ENCODE measurements at places on chromosomes 11 and 22. TPM values are rescaled to one million over a fixed set of nuclear protein-coding genes. Genes with fewer than 3 reads are reported as not detected.

Gene RFPL1
- not detected for polyA plus RNA-seq

- peaks cover 6% of the 10 kb centered on the region for H3K4me1 ChIP-seq
- no peak overlapping the region for H3K4me3 ChIP-seq
- no peak for DNase-seq
- no peak overlapping the region for H3K27ac ChIP-seq
- no peaks in the 10 kb centered on the region for H3K36me3 ChIP-seq
These were observed 19.4 kb downstream of the HTR3A start for GRCh38 chr11:113994077-113994954.

Gene CLDN5
- polyA plus RNA-seq = not detected

DNA sequence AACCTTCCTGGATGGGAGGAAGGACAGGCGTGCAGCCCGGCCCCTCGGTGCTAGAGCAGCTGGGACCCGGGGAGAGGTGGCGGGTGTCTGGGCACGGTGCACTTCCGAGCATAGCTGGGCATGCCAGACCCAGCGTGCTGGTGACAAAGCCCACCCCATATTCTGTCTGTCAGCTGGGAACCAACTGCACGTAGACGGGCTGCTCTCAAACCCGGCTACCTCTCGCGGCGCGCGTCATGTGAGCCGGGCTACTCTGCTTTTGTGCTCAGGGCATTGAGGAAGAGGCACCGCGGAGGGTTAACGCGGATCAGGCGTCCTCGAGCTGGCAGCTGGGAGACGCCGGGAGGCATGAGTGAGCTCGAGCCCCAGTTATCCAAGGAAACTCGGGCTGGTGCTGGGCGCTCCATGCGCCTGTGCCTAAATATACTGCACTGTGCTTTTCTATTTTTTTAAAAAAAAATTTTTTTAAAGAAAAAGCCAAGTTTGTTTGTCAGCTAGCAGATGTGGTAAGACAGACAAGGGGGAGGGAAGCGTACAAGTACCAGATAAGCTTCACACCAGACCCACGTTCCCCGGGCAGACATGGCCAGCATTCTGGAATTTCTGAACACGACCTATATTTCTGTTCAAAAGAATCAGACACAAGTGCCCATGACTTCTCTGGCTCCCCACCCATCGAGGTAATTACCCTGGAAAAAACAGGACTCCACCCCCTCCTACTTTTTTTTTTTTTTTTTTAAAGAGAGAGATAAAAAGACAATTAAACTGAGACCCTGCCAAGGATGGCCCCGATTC lies 425.6 kb downstream of the SHANK2 start:
- DNase-seq = no peak
- H3K27ac ChIP-seq = no peak overlapping the region
- no peaks in the 10 kb centered on the region for H3K36me3 ChIP-seq
- peaks cover 70% of the 10 kb centered on the region for H3K27me3 ChIP-seq
- H3K4me1 ChIP-seq = peaks cover 7% of the 10 kb centered on the region

GRCh38 chr11:20203831-20204230 lies 43.6 kb upstream of the DBX1 start:
- no peak overlapping the region for H3K27ac ChIP-seq
- no peak overlapping the region for H3K4me3 ChIP-seq
- H3K36me3 ChIP-seq = no peaks in the 10 kb centered on the region
- DNase-seq = no peak
- peaks cover 5% of the 10 kb centered on the region for H3K4me1 ChIP-seq

- no peak overlapping the region for H3K4me3 ChIP-seq
- no peaks in the 10 kb centered on the region for H3K4me1 ChIP-seq
- no peak overlapping the region for H3K27ac ChIP-seq
These were observed 363.1 kb downstream of the MN1 start for GRCh38 chr22:27438271-27438980.

- H3K27me3 ChIP-seq = no peaks in the 10 kb centered on the region
- no peaks in the 10 kb centered on the region for H3K4me1 ChIP-seq
- H3K4me3 ChIP-seq = no peak overlapping the region
- DNase-seq = no peak
- H3K27ac ChIP-seq = no peak overlapping the region
These were observed 30.1 kb downstream of the SMCO4 start for GRCh38 chr11:93512949-93513667.

- H3K27me3 ChIP-seq = no peaks in the 10 kb centered on the region
- H3K36me3 ChIP-seq = no peaks in the 10 kb centered on the region
- H3K27ac ChIP-seq = peak overlapping the region; percentile 98
- H3K4me1 ChIP-seq = peaks cover 42% of the 10 kb centered on the region
- H3K4me3 ChIP-seq = no peak overlapping the region
These were observed 21.1 kb downstream of the RTN4R start for GRCh38 chr22:20247010-20247505.

Gene GGTLC2
- not detected for polyA plus RNA-seq

DNA sequence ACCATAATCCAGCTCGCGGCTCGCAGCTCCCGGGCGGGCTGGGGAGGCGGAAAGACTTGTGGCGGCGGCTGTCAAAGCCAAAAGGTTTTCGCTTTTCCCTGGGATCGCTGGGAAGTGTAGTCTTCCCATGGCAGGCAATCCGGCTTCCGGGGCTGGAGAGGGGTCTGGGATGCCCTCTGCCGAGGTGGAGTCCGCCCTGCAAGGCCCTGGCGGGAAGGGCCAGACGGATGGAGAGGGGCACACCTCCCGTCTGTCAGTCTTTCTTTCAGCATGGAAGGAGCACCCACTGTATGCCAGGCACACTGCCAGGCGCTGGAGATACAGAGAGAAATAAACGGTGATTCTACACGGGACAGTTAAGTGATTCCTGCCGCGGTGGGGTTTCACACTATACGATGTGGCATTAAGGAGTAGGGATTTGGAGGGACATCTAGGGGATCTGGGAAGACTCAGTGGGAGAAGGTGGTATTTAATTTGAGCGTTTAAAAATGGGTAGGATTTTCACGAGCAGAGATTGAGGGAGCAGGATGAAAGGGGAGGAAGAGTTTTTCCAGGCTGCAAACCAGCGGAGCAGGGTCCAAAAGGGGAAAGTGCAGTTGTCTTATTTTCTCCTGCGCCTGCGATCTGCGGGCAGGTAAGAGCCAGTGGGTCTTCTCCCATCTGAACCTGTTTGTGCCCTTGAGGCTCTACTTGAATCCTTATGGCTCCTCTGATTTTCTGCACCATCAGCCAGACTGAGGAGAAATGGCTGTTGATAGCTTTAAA lies at the start of gene BACE1:
Gene BACE1, minus strand, starts transcription at position 60 of the 765 bp plus-strand sequence. CDS start 461 bp downstream, outside the sequence.
- no peaks in the 10 kb centered on the region for H3K36me3 ChIP-seq
- DNase-seq = no peak
- H3K4me1 ChIP-seq = peaks cover 15% of the 10 kb centered on the region
- peak within 1 kb of the TSS; percentile 76 for H3K4me3 ChIP-seq
- H3K27me3 ChIP-seq = peaks cover 16% of the 10 kb centered on the region

GRCh38 chr11:3178349-3178748 lies 13.2 kb upstream of the OSBPL5 start:
- no peak overlapping the region for H3K27ac ChIP-seq
- H3K36me3 ChIP-seq = peaks cover 19% of the 10 kb centered on the region
- DNase-seq = no peak
- H3K4me1 ChIP-seq = no peaks in the 10 kb centered on the region

Gene PAX6
- not detected for polyA plus RNA-seq

Gene KRTAP5-2
- polyA plus RNA-seq = not detected

Gene LYVE1
- not detected for polyA plus RNA-seq

- H3K4me1 ChIP-seq = peaks cover 26% of the 10 kb centered on the region
- H3K27ac ChIP-seq = peak overlapping the region; percentile 96
- no peak for DNase-seq
- no peaks in the 10 kb centered on the region for H3K36me3 ChIP-seq
- no peaks in the 10 kb centered on the region for H3K27me3 ChIP-seq
These were observed 761 bp upstream of the NXF1 start for GRCh38 chr11:62805961-62806441.

Gene RTN4RL2
- 0.21 TPM for polyA plus RNA-seq

GRCh38 chr22:21052715-21053459 lies 7.1 kb downstream of the LRRC74B start:
- peaks cover 19% of the 10 kb centered on the region for H3K4me1 ChIP-seq
- no peak overlapping the region for H3K27ac ChIP-seq
- H3K27me3 ChIP-seq = no peaks in the 10 kb centered on the region
- H3K4me3 ChIP-seq = no peak overlapping the region
- H3K36me3 ChIP-seq = no peaks in the 10 kb centered on the region
- DNase-seq = no peak

Gene OR10A2
- polyA plus RNA-seq = not detected

GRCh38 chr11:8759634-8760033 lies 77.0 kb downstream of the RPL27A start:
- no peaks in the 10 kb centered on the region for H3K36me3 ChIP-seq
- H3K4me3 ChIP-seq = no peak overlapping the region
- DNase-seq = no peak
- peaks cover 3% of the 10 kb centered on the region for H3K27me3 ChIP-seq
- H3K4me1 ChIP-seq = no peaks in the 10 kb centered on the region

GRCh38 chr22:46761017-46761416 lies 1.4 kb upstream of the TBC1D22A start:
- H3K27ac ChIP-seq = peak overlapping the region; percentile 87
- no peaks in the 10 kb centered on the region for H3K36me3 ChIP-seq
- no peak for DNase-seq
- peak overlapping the region; percentile 67 for H3K4me3 ChIP-seq
- no peaks in the 10 kb centered on the region for H3K27me3 ChIP-seq

DNA sequence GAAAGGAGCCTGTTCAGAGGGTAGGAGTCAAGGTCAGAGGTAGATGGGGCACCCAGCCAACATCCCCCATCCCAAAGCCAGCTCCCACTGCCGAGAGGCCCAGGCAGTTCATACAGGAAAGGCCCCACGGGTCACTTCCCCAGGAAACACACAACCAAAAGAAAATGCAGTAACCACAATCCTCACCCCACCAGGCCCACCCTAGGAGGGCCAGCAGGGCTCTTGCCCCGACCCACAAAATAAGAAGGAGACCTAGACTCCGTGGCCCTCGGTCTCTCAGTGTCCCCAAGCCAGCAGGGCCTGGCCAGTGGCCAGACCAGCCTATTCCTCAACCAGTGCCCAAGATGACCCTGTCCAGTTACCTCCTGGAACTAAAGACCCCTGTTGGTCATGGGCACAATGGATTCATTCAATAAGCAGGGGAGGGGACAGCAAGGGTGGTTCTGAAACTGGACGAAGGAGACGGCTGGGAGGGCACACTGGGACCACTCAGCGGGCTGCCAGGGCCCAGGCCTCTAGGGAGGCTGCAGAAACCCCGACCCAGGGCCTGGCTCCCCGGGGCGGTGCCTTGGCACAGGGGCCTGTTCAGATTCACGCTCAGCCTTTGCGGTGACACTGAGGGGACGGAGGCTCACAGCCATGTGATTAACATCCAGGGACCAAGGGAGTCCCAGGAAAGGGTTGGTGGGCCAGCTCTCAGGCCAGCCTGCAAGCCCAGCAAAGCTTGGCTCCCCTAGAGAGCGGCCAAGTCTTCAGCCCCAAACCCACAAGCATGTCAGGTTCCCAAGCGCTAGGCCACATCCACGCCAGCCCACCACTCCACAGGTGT lies 5.5 kb downstream of the RAB3IL1 start:
- no peak overlapping the region for H3K4me3 ChIP-seq
- no peak for DNase-seq
- H3K4me1 ChIP-seq = no peaks in the 10 kb centered on the region
- no peak overlapping the region for H3K27ac ChIP-seq
- H3K27me3 ChIP-seq = peaks cover 19% of the 10 kb centered on the region
- H3K36me3 ChIP-seq = no peaks in the 10 kb centered on the region

DNA sequence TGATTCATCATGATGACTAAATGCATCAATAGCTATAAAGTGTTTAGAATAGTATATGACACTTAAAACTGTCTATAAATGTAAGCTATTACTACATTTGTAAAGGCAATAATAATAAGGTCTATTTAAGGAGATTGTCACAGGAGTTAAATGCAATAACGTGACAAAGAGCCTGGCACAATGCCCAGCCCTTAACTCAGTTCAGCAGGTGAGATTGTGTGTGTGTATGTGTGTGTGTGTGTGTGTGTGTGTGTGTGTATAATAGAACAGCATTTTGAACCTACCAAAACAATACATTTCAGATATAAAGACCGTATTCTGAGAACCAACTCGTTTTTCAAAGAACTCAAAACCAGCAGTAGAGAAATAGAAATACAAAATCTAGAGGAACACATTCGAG lies 177.5 kb downstream of the MYO18B start:
- no peak overlapping the region for H3K27ac ChIP-seq
- no peak overlapping the region for H3K4me3 ChIP-seq
- H3K27me3 ChIP-seq = peaks cover 29% of the 10 kb centered on the region
- DNase-seq = no peak
- no peaks in the 10 kb centered on the region for H3K36me3 ChIP-seq
- no peaks in the 10 kb centered on the region for H3K4me1 ChIP-seq

DNA sequence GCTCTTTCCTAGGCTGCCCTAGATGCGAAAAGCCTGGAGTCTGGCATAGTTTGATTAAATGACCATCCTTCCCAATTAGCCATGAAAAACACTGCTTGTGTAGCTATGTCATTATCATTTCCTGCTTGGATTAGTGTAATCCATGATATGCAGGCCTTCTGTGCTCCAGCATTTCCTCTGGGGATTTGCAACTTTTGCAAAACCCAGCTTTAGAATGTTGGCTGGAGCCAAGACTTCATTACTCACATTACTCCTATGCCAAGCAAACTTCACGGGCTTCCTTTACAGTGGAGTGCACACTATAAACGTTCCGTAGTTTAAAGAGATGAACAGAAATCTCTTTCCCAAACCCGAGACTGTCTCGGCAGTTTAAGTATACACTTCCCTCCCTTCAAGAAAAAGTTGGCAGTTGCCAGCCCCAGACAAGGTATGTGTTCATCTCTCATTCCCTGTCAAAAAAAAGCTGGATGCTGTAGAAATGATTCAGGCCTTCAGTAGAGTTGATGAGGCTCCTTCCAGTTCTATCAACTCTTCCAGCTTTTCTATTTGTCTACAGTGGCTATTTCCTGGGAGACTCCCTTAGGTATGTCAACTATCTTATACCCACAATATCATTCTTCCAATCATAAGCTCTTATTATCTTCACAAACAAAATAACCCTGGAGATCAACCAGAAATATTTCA lies 180.0 kb downstream of the MAML2 start:
- H3K4me3 ChIP-seq = no peak overlapping the region
- DNase-seq = no peak
- H3K36me3 ChIP-seq = peaks cover 9% of the 10 kb centered on the region
- peak overlapping the region; percentile 38 for H3K27ac ChIP-seq
- H3K27me3 ChIP-seq = no peaks in the 10 kb centered on the region

Gene SLC22A8
- not detected for polyA plus RNA-seq

GRCh38 chr11:2772544-2773031 lies 72.8 kb upstream of the KCNQ1OT1 start:
- H3K4me3 ChIP-seq = no peak overlapping the region
- H3K4me1 ChIP-seq = peaks cover 33% of the 10 kb centered on the region
- DNase-seq = no peak
- no peak overlapping the region for H3K27ac ChIP-seq
- H3K27me3 ChIP-seq = no peaks in the 10 kb centered on the region

- peaks cover 6% of the 10 kb centered on the region for H3K4me1 ChIP-seq
- H3K4me3 ChIP-seq = no peak overlapping the region
- H3K36me3 ChIP-seq = no peaks in the 10 kb centered on the region
- H3K27ac ChIP-seq = no peak overlapping the region
These were observed 23.5 kb upstream of the THY1 start for GRCh38 chr11:119446434-119446833.

Gene VWA5A
- polyA plus RNA-seq = 10.8 TPM

- H3K27ac ChIP-seq = no peak overlapping the region
- H3K4me1 ChIP-seq = peaks cover 3% of the 10 kb centered on the region
These were observed 4.8 kb upstream of the POU2F3 start for GRCh38 chr11:120235024-120235628.

Gene GALNT18
- polyA plus RNA-seq = not detected
